IPS-NIHi11 (cell line): ENCODE measurements at places on chromosomes 1 and 21.
A peak's percentile ranks its signal among the peaks of the same experiment; 100 is the strongest.

DNA sequence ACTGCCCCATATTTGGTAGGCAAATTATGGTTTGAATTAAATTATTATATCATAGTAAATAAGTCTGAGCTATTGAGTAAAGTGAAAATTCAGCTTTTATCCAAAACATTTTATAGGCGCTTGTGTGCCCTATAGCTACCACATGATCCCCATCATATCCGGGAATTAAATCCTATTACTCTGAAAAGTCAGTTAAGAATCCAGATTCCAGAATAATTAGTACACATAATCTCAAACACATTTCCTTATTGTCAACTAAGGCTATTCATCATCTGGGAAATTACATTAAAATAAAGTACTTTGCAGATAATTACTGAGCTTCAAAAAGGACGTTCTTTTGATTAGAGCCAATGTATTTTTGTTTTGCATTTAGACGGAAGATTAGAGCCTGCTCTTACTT, 72.3 kb downstream of the CTH start:
- no peak for DNase-seq

GRCh38 chr21:38805328-38806152, at the start of gene ETS2:
ETS2 (plus strand) TSS chr21:38805929; CDS start chr21:38810035, 4,106 bp downstream.
- DNase-seq: peak; percentile 87

- no peak for DNase-seq
These were observed 24.9 kb upstream of the ATF3 start for GRCh38 chr1:212583643-212584042.

DNA sequence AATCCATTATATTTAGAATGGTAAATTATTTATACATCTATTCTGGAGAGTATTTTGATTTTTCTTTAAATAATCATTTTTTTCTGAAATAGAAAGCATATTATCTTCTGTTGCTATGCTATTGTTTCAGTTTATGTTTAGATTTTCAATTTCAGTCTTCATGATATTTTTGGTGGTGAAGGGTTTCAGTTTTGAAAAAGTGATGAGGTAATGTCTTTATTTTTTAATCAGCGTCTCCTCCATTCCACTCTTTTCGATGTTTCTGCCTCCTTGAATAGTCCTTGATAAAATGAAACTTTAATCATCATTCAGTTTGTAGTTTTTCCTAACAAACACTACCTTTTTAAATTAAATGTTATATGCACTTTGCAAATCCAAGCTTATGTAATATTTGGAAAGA, 428.6 kb downstream of the PTPRC start:
- no peak for DNase-seq

DNA sequence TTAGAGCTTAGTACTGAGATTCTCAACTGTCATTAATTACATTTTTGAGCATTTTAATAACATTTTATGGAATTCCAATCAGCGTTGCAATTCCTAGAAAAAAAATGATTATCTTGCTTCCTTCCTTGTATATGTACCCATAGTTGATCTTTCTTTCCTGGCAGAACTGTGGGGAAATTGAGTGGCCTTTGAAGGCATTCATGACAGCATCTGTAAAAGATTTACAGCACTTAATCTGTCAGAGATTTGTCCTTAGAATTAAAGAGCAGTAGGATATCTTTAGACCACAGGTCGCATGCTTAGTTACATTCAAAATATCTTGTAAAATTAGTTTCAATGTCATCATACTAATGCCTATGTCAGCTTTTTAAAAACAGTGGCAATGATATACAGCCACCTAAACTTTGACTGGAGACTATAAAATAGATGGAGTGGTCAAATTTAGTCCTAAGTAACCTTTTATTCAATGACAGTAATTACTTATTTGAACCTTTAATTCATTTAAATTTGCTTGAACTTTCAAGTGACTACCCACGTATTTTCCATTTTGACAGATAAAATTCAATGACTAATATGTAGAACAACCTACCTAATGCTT, 692.0 kb downstream of the NCAM2 start:
- DNase-seq: no peak

DNA sequence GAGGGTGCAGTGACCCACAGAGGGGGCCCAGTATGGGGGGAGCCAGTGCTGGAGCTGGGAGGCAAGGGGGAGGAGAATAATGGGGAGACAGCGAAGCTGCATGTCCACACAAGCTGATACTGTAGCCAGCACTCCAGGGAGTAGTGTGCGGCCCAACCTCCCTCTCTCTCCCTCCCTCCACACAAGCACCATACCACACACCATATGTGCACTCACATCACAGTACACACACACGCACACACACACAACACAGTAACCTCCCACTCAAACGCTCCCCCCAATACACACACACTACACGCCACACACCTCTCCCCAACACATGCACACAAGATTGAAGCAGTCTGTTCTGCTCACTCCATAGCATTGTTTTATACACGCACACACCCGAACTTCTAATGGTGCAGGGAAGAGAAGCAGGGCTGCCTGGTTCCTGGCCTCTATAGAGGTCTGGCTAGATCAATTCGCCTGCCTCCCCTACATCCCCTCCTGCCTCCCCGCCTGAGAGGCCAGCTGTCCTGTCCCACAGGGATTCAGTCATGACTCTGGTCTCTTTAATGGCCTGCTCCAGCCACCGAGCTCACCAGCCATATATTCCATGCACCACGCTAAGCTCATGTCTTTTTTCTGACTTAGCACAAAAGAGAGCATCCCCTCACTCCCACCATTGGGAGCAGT, 3.8 kb downstream of the NCDN start:
- no peak for DNase-seq

DNA sequence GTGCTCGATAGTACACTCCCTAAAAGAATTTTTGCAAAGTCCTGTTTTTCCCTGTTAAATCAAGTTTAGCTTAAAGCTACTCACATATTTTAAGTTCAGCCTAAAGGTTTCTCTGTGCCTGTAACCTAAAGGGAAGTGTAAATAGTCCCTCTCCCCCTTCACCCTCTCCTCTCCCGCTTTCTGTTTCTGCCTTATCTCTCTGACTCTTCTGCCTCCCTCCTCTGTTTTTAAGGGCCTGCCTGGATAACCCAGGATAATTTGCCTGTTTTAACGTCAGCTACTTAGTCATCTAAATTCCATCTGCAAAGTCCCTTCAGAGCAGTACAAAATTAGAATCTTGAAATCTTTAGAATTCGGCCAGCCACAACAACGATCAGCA, 92.6 kb downstream of the NID1 start:
- DNase-seq: no peak

DNA sequence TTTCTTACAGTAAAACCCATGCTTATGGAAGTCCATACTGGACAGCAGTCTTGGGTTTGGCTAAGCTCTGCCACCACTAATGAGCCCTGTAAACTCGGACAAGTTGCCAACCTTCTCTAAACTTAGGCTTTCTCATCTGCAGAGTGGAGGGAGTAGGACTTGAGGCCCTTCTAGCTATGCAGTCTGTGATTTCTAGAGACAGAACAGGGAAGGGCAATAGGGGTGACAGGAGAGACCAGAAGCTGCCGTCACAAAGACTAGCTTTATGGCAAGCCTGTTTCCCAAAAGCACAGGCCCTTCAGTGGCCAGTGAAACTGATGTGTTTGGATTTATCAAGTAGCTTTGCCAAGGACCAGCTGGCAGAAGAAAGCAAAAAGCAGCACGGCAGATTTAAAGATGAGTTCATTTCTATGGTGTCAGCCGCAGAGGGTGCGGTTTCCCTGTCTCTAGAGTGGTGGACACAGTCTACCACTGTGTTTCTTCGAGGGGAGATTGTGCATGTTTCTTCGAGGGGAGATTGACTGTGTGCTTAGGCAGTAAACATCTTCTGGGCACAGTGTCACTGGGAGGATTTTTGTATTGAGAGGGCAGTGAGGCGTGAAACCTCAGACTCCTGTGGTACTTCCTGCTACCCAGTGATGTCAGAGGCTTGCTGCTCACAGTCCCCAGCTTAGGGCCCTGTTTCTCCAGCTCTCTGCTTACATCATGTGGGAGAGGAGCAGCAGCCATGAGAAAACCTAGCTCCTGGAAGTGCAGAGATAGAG, 119.0 kb downstream of the ROR1 start:
- DNase-seq: no peak

GRCh38 chr1:61271412-61271789, 189.0 kb downstream of the NFIA start:
- DNase-seq: no peak

DNA sequence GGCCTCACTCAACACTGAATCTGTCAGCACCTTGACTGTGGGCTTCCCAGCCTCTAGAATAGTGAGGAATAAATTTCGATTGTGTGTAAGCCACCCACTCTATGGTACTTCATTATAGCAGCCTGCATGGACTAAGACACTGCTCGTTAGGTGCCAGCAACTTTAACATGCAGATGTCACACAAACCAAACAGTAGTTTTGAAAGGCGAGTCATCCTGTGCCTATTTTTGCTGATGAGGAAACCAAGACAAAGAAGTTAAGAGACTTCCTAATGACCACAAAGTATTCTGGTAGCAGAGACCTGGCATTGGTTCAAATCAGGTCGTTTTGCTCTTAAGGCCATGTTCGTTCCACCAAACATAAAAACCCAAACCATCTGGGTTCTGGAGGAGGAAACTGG, 42.9 kb downstream of the BATF3 start:
- DNase-seq: no peak

DNA sequence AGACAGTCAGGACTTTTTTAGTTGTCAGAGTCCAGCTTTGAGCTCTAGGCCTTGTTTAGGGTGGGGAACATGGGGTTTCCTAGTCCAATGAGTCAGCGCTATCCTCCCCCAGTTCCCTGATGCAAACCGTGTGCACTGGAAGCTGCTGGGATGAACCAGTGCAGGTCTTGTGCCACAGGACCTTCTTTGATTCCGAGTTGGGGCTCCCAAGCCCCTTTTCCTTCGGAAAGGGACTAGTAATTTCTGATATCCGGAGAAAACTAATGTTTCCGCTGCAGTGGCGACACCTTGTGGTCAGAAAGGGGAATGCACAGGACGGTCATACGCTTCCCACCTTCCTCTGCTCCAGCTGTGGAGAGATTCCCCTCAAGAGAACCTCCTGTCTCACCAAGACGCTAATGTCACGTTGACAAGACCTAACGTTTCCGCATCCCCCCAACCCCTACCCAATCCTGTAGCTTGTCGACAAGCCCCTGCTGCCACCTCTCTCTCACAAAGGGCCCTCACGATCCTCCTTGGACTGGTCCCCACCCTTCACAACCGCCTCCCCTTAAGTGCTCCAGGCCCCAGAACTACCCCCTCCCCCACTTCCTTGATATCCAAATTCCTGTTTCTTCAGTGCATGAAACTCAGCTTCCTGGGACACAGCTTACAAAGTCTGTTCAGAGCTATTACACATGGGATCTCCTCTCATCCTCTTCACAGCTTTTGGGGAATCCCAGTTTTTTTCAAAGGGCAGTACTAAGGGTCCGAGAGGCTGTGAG, 30.9 kb downstream of the GPA33 start:
- DNase-seq: peak; percentile 72

- DNase-seq: no peak
These were observed 19.0 kb upstream of the AGO1 start for GRCh38 chr1:35863881-35864625.

DNA sequence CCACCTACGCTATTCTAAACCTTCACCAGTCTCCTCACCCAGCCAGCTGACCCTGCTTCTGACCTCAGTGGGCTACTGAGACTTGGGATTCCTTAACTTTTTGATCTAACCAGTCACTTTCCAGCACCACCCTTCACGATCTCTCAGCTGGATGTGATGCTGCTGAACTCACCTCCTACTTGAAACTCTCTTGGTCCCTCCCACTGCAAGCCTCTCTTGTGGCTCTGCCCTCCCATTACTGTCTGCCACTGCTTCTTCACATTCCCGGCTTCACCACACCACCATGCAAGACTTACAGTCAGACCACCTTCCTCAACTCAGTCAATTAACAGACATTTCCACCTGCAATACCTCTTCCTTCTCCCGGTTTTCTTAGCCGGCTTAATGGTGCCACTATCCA, 6.3 kb downstream of the TAF5L start:
- DNase-seq: no peak

- no peak for DNase-seq
These were observed 300.3 kb downstream of the TTLL7 start for GRCh38 chr1:83698644-83699043.

DNA sequence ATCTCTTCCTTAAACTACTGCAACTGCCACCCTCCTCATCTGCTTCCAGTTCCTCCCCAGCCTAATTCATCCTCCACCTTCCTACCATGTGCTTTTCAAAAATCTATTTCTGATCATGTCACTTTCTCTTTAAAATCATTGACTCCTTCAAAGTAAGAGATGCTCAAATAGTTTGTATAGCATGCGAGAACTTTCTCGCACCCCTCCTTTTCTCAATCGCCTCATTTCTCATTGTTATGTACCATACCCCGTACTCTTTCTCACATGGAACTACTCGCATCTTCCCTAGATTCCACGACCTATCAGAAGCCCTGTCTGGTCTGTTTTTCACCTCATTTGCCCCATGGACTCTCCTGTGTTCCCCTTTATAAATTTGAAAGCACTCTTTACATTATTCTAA, 238.2 kb downstream of the NRIP1 start:
- no peak for DNase-seq

GRCh38 chr1:17498214-17498613, 41.3 kb upstream of the ARHGEF10L start:
- DNase-seq: no peak

DNA sequence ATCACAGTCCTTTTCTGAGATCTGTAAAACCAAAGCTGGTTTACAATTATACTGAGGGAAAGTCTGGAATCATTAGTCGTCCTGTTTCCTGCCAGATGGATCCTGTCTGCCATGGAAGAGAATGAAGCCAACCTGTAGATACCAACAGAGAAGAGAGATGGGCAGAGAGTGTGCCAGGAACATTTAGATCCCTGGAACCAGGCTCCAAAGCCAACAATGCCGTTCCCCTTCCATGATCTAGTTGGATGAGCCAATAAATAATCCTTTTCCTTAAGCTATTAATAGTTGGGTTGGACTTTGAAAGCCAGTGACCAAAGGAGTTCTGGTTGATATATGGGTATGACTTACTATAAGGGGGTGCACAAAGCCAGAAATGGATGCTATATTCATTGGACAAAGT, 15.0 kb downstream of the CAPN8 start:
- DNase-seq: no peak

DNA sequence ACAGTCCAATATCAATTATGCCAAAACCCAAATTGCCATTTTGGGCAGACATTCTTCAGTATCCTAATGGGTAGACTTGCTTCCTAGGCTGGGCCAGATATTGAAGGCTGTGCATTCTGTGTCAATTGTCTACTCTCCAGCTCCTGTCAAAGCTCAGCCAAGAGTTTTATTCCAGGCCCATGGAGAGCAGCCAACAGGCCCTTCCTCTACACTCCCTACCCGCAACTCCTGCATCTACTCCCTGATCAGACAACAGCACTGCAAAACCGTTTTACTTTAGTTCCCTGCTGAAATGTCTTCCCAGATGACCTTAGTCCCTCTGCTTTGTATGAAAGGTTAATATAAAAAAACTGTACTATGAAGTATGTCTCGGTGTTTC, 6.6 kb upstream of the ADORA3 start:
- no peak for DNase-seq

DNA sequence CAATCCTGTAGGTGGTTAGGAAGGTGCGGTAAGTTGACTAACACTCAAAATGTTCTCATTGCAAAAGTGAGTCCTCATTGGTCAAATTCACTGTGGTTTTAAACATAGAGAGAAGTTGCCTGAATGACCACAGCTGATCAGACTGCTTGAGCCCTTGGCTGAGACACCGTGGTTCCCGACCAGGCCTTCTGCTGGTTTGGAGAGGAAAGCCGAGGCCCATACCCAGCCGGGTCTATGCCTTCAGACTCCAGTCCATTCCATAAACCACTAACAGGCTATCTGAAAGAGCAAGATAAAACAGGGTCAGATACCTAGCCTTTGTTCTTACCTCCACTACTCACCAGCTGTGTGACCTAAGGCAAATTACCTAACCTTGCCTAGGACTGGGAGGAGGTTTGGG, 133.9 kb downstream of the LMX1A start:
- DNase-seq: no peak
